ENCODE measurements at places on chromosomes 13 and 19. TPM values are rescaled to one million over a fixed set of nuclear protein-coding genes. Genes with fewer than 3 reads are reported as not detected.

DNA sequence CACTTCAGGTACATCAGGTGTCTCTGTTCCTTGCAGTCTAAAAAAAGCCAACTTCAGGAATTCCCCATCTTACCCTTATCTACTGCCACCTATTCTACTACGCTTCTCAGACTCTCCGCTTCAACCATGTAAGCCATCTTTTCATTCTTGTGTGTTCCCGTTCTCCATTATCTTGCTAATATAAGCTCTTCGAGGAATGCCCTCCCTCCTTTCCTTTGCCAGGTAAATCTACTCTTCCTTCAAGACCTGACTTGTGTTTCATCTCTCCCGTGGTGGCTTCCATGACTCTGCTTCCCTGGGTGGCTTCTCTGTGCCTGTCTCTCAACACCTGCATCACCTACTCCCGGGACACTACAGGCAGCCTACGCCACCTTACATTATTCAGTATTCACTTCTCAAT, 42.3 kb upstream of the MEDAG start:
- H3K4me1 ChIP-seq: peaks cover 29% of the 10 kb centered on the region
- H3K27me3 ChIP-seq: peaks cover 31% of the 10 kb centered on the region
- H3K4me3 ChIP-seq: no peak overlapping the region

- no peak overlapping the region for H3K4me3 ChIP-seq
- no peak overlapping the region for H3K27ac ChIP-seq
- H3K27me3 ChIP-seq: peaks cover 5% of the 10 kb centered on the region
- H3K36me3 ChIP-seq: peaks cover 2% of the 10 kb centered on the region
Observed at GRCh38 chr13:80862456-80862855, 521.5 kb upstream of the SPRY2 start.

- H3K36me3 ChIP-seq: no peaks in the 10 kb centered on the region
- H3K27ac ChIP-seq: no peak overlapping the region
- peaks cover 11% of the 10 kb centered on the region for H3K4me1 ChIP-seq
- H3K27me3 ChIP-seq: peaks cover 3% of the 10 kb centered on the region
Observed at GRCh38 chr13:22945321-22946226, 235.2 kb upstream of the SGCG start.

GRCh38 chr19:34145741-34146202, 26.5 kb upstream of the LSM14A start:
- no peak overlapping the region for H3K4me3 ChIP-seq
- DNase-seq: peak; percentile 19
- H3K27ac ChIP-seq: peak overlapping the region; percentile 30

DNA sequence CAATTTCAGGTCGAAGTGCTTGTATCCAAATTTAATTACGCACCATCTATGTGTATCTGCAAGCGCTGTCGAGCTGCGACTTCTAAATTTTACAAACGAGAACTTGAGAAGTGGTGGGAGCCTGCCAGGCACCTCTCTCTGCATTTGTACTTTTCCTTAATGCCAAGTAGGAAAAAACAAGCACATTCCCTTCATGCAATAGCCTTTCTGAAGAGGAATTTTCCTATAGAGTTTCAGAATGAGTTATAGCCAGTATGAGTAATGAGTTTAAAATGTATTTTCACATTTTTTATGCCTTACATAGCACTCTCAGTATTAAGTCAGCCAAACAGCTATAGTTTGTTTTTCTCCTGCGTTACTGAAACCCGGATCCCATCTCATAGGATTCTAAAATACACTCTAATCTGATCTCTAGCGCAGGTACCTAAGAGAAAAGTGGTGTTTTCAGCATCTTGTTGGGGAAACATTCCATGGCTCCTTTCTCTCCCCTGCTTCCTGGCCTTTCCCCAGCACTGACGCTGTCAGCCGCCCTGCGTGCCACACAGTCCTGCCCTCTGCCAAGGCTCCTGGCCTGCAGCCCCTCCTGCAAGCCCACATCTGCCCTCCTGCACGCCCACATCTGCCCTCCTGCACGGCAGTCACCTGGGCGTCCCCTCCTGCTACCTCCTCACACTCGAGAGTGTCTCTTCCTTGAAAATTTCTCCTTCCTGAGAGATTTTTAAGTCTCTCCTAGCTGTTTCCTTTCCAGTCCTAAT, 526.9 kb downstream of the MYO16 start:
- peaks cover 11% of the 10 kb centered on the region for H3K4me1 ChIP-seq
- no peak overlapping the region for H3K4me3 ChIP-seq
- peaks cover 33% of the 10 kb centered on the region for H3K27me3 ChIP-seq
- no peak for DNase-seq
- no peaks in the 10 kb centered on the region for H3K36me3 ChIP-seq

GRCh38 chr19:49574206-49574755, 6.1 kb downstream of the NOSIP start:
- H3K4me3 ChIP-seq: no peak overlapping the region
- no peaks in the 10 kb centered on the region for H3K27me3 ChIP-seq

DNA sequence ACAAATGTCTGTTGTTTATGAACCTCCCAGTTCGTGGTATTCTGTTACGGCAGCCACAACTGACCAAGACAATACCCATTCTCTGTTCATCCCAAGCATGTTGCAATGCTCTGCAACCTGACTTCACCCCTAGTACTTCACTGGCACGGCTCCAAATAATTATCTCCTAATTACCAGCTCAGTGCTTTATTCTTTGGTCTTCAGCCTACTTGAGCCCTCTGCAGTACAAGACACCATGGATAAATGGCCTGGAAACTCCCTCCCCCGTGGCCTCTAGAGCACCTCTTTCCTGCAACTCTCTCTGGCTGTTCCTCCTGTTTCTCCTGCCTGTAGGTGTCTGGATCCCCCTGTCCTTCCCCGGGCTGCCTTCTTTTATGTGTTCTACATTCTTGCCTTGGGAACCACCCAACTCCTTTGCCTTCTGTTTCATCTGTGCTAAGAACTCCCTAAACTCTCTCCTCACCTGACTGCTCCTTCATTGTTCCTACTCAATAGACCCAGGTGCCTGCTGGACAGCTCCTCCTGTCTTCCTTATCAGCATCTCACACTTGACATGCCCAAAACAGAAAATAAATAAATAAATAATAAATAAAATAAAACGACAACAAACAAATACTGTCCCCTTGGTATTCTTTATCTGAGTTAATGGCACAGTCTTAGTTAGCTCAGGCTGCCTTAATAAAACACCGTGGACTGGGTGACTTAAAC, 200.4 kb upstream of the IPO5 start:
- H3K27ac ChIP-seq: no peak overlapping the region
- H3K36me3 ChIP-seq: no peaks in the 10 kb centered on the region
- H3K27me3 ChIP-seq: peaks cover 16% of the 10 kb centered on the region

- no peak for DNase-seq
- H3K27me3 ChIP-seq: peaks cover 6% of the 10 kb centered on the region
- peaks cover 8% of the 10 kb centered on the region for H3K4me1 ChIP-seq
- no peak overlapping the region for H3K4me3 ChIP-seq
Observed at GRCh38 chr13:95182570-95183265, 118.5 kb downstream of the ABCC4 start.

DNA sequence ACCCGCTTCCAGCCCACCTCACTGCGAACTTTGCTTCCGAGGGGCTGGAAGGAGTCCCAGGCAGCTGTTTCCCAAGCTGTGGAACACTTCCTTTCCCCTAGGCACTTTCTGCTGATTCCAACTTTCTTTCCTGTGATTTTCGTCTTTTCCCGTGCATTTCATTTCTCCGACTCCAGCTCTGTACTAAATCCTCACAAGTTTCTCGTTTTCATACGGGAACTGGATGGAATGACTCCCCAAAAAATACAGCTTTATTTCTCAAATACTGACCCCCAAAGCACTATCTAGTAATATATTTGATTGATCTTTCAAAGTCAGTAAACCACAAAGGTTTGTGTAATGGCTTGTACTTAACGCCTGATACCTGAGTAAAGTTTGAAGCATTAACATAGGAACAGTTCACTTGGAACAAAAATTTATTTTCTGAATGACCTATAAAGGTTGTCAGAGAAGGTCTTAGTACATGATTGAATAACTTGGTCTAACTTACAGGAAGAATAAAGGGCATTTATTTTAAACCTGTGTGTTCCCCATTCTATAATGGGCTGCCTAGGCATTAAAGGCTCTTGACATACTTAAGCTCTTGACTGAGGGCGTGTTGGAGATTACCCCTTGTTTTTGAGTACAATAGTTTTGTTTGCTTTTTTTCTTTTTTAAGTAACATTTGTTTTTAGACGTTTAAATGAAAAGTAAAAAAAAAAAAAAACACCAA, 1.3 kb upstream of the PCDH9 start:
- H3K27me3 ChIP-seq: peaks cover 3% of the 10 kb centered on the region
- H3K36me3 ChIP-seq: no peaks in the 10 kb centered on the region
- no peak for DNase-seq
- peaks cover 4% of the 10 kb centered on the region for H3K4me1 ChIP-seq
- no peak overlapping the region for H3K4me3 ChIP-seq

DNA sequence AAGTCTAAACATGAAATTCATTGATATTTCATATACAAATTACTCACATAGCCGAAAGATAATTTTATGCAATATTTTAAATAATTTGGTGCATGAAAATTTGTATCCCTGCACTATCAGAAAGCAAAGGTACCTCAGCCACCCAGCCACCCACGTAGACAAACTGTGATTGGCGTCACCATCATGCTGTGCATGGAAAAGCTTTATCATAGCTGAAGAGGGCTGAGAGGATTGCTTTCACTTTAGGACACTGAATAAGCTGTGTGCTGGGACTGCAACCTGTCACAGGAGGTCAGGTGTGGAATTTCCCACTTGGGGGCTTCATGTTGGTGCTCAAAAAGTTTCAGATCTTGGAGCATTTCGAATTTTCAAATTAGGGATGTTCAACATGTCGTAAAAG, 96.3 kb downstream of the MYCBP2 start:
- peaks cover 1% of the 10 kb centered on the region for H3K36me3 ChIP-seq
- DNase-seq: no peak
- no peak overlapping the region for H3K27ac ChIP-seq
- H3K27me3 ChIP-seq: no peaks in the 10 kb centered on the region
- no peaks in the 10 kb centered on the region for H3K4me1 ChIP-seq

DNA sequence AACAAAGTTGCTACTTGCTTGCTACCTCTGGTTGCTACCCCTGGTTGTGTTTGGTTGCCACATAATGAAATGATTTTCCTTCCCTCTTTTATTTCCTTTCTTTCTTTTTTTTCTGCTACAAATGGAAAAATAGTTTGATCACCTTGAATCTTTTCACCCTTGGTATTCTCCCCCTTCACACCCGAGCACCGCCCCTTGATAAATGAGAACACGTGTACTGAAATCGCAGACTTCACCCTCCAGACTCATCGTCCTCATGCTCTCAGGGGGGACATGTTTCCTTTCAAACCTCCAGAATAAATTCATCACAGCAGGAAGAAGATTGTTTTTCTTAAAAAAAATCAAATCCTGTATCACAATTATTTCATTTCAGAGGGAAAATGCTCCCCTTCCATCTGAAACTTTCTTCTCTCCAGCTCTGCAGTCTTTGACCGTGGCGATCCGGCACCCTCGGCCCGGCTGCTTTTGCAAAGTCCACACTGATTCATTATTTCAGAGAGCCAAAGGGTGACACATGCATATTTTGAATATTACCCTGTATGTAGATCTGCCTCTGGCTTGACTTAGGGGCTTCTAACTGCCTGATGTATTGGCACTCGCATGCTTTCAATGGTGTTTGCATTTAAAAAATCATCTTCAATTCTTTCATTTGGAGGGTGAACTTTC, 222.6 kb upstream of the MAB21L1 start:
- DNase-seq: no peak
- H3K4me3 ChIP-seq: no peak overlapping the region
- no peak overlapping the region for H3K27ac ChIP-seq
- H3K36me3 ChIP-seq: peaks cover 1% of the 10 kb centered on the region

DNA sequence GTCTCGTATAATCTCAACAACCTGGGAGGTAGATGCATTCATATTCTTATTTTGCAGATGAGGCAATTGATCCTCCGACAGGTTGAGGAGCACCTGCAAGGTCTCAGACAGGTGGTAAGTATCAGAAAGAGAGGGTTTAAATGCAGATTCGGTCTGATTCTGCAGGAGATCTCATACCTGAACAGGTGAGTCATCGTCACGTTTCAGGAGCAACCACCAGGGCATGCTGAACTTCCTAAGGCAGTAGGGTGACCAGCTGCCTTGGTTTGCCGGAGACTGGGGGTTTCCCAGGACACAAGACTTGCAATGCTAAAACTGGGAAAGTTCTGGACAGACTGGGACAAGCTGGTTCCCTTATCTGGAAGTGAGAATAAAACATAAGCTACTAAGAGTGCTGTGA, 68.8 kb upstream of the TSHZ3 start:
- no peak overlapping the region for H3K27ac ChIP-seq
- no peak for DNase-seq
- no peak overlapping the region for H3K4me3 ChIP-seq
- no peaks in the 10 kb centered on the region for H3K4me1 ChIP-seq
- H3K36me3 ChIP-seq: no peaks in the 10 kb centered on the region

GRCh38 chr13:46097015-46097414, 7.8 kb downstream of the CPB2 start:
- peaks cover 5% of the 10 kb centered on the region for H3K4me1 ChIP-seq
- no peak overlapping the region for H3K27ac ChIP-seq
- H3K4me3 ChIP-seq: no peak overlapping the region
- no peak for DNase-seq
- H3K36me3 ChIP-seq: no peaks in the 10 kb centered on the region
- no peaks in the 10 kb centered on the region for H3K27me3 ChIP-seq

GRCh38 chr13:36059321-36059720, 71.9 kb downstream of the DCLK1 start:
- H3K4me1 ChIP-seq: peaks cover 4% of the 10 kb centered on the region
- no peaks in the 10 kb centered on the region for H3K36me3 ChIP-seq
- no peak overlapping the region for H3K4me3 ChIP-seq
- H3K27me3 ChIP-seq: peaks cover 7% of the 10 kb centered on the region

- no peak overlapping the region for H3K4me3 ChIP-seq
- no peaks in the 10 kb centered on the region for H3K36me3 ChIP-seq
- H3K27ac ChIP-seq: no peak overlapping the region
- H3K27me3 ChIP-seq: no peaks in the 10 kb centered on the region
Observed at GRCh38 chr13:39810091-39810877, 154.8 kb downstream of the COG6 start.

- no peaks in the 10 kb centered on the region for H3K27me3 ChIP-seq
- no peaks in the 10 kb centered on the region for H3K4me1 ChIP-seq
- no peak overlapping the region for H3K4me3 ChIP-seq
- no peak for DNase-seq
Observed at GRCh38 chr19:1122972-1123363, 19.2 kb downstream of the GPX4 start.

- H3K4me3 ChIP-seq: no peak overlapping the region
- H3K4me1 ChIP-seq: peaks cover 3% of the 10 kb centered on the region
- H3K36me3 ChIP-seq: peaks cover 1% of the 10 kb centered on the region
Observed at GRCh38 chr13:95049772-95050171, 251.5 kb downstream of the ABCC4 start.

- DNase-seq: no peak
- peak overlapping the region; percentile 32 for H3K27ac ChIP-seq
- H3K27me3 ChIP-seq: no peaks in the 10 kb centered on the region
- H3K4me3 ChIP-seq: no peak overlapping the region
Observed at GRCh38 chr13:50410921-50411746, 395.9 kb downstream of the KCNRG start.

The ZNF536 gene
- total RNA-seq: 2.0 TPM

The TMPRSS9 gene
- not detected for total RNA-seq

The LGI4 gene
- total RNA-seq: 0.20 TPM

The PRTN3 gene
- total RNA-seq: not detected

The NKPD1 gene
- 0.53 TPM for total RNA-seq

The RAB4B gene
- 21.5 TPM for total RNA-seq

The KLK15 gene
- not detected for total RNA-seq

The VSTM1 gene
- total RNA-seq: not detected

The MCF2L gene
- total RNA-seq: 90.0 TPM

The CDX2 gene
- 31.0 TPM for total RNA-seq

The GNA15 gene
- total RNA-seq: not detected

The ANGPTL4 gene
- 0.77 TPM for total RNA-seq

The DNAAF3 gene
- total RNA-seq: 18.4 TPM

The RNF225 gene
- total RNA-seq: not detected

The CASP14 gene
- not detected for total RNA-seq

The CEACAM18 gene
- not detected for total RNA-seq

The ETV2 gene
- 1.3 TPM for total RNA-seq

The ZNF66 gene
- 30.6 TPM for total RNA-seq

The SCEL gene
- not detected for total RNA-seq
